ENCODE measurements at places on chromosomes 12 and 14. TPM values are rescaled to one million over a fixed set of nuclear protein-coding genes. Genes with fewer than 3 reads are reported as not detected.

GRCh38 chr12:118237052-118237665 lies 101.2 kb downstream of the PEBP1 start:
- peak; percentile 49 for DNase-seq

- DNase-seq: no peak
Measured at GRCh38 chr12:115049614-115050013, 365.6 kb upstream of the TBX3 start.

- peak; percentile 59 for DNase-seq
Measured at GRCh38 chr14:68815298-68816182, 22.7 kb upstream of the ZFP36L1 start.

DNA sequence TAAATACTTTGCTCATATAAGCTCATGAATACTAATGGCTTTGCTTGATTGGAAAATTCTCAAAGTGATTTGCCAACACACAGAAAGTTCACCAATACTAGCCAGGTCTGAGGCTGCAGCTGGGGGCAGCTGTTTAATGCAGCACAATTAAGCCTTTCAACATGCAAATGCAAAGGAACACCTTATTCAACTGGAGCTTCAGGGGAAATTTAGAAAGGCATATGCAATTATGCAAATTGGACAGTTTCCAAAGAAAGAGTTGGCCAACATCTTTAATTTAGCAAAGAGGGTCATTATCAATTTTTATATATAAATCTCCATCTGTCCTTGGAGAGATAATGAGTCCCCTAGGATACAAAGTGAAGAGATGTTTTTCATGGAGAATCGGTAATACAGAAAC lies 40.2 kb upstream of the OTOGL start:
- peak; percentile 9 for DNase-seq

GRCh38 chr14:96626916-96627315 lies 124.7 kb downstream of the PAPOLA start:
- no peak for DNase-seq

- DNase-seq: peak; percentile 57
Measured at GRCh38 chr12:91778938-91779400, 366.7 kb downstream of the BTG1 start.

DNA sequence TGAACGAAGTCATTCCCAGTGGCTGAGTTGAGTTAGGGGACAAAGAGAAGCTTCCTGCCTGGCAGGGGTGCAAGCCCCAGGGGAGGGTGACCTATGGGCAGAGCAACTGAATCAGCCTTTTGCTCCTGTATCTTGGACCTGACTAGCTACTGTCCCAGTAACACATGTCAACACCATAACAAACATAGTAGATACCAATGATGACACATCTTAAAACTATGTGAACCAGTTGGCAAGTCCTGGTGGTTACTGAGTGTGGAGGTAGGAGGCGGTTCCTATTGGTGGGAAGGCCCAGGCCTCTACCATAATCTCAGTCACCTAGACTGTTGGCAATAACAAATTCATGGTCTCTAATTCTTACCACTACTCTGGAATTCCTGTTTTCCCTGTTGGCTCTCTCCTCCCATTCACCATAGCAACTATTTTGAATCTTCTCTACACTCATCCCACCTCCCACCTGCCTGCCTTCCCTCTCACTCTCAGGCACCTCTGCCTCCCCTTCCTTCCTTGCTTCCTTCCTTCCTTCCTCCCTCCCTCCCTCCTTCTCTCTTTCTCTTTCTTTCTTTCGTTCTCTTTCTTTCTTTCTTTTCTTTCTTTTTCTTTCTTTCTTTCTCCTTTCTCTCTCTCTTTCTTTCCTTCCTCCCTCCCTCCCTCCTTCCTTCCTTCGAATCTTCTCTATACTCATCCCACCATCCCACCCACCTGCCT lies 8.1 kb upstream of the P2RX7 start:
- peak; percentile 20 for DNase-seq

DNA sequence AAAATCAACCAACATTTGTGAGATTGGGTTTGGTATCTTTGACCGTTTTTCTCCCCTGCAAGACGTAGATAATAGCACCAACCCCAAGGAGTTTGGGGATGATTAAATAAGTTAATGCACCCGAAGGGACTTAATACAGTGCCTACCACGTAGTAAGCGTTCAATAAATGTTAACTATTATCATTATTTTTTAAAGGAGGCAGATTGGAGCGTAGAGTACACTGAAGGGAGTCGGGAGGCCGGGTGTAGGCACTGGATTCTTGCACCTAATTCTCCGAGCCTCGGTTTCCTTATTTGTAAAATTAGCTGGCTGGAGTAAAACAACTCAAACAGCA lies 367 bp upstream of the FRS2 start:
- DNase-seq: no peak

- no peak for DNase-seq
Measured at GRCh38 chr12:48773686-48774085, 15.2 kb downstream of the ADCY6 start.

DNA sequence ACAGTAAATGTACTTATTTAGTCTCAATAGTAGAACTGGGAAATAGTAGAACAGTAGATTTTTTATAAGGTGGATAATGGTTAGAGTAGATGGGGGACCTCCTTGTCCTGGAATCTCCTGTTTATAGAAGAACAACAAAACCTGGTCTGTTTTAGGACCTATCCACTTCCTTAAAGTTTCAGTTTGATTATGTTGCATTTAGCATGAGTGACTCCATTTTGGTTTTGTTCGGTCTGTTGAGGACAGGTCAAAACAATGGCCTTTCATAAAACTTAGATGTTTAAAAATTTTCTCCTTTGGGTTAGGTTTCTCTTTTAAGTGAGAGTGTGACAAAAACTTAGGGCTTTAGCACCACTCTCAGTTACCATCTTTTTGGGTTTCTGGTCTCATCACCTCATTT lies 308.9 kb downstream of the BTG1 start:
- no peak for DNase-seq

DNA sequence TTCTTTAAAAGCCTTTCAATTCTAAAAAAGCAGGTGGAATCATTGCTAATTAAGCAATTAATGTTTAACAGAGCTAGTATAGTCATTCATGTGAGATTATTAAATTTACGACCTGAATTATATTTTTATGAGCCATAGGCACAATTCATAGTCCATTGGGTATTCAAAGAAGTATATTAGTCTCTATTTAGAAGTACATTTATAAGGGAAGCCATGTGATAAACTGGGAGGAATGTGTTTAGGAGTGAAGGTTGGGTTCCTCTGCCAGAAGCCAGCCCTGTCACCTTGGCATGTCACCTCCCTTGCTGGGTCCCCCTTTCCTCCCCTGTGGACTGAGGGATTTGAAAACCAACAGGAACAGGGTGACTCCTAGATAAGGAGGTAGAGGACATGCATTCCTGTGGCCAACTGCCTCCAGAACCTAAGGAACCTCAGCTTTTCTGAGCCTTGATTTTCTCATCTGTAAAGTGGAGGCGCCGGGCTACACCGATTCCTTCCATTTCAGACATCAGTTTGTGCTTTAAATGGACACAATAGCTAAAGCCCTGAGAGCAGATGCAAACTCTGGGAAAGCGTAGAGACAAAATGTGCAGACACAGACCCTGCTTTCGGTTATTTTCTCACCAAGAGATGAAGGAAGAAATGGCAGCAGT lies 5.4 kb upstream of the KRT2 start:
- no peak for DNase-seq

GRCh38 chr12:124626971-124627411 lies 59.6 kb upstream of the NCOR2 start:
- DNase-seq: peak; percentile 97

- no peak for DNase-seq
Measured at GRCh38 chr12:73719223-73719622, 818.4 kb upstream of the ATXN7L3B start.

DNA sequence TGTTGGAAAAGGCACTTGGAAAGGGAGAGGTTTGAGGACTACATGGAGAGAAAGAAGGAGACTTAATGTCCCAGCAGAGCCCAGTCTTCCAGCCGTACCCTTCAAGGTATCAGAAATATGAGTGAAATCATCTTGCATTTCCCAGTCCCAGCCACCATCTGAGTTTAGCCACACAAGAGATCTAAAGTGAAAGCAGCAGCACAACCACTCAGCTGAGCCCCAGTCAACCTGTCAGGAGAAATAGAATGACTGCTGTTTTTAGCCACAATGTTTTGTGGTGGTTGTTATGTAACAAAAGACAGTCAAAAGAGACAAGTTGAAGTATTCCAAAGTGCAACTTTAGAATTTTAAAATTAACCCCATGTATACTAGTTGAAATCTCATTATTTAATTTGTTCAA lies 28.0 kb downstream of the DERA start:
- DNase-seq: no peak

GRCh38 chr14:95519699-95520098 lies 3.2 kb upstream of the SYNE3 start:
- peak; percentile 75 for DNase-seq

DNA sequence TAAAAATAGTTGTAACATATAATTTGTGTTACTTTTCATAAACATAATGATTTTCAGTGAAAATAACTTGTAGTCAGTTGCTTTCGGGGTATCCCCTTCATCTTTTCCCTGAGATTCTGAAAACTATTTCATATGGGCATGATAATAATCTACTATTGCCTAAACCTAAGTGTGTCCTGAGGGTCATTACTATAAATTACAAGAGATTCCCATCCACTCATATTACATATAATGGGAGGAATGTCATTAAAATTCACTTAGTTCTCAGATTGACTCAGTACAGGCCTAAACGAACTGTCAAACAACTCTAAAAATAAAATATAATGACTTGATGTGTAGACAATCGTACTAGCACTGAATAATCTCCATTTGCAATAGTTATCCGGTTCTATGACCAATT lies 72.7 kb downstream of the PTPRR start:
- DNase-seq: no peak

DNA sequence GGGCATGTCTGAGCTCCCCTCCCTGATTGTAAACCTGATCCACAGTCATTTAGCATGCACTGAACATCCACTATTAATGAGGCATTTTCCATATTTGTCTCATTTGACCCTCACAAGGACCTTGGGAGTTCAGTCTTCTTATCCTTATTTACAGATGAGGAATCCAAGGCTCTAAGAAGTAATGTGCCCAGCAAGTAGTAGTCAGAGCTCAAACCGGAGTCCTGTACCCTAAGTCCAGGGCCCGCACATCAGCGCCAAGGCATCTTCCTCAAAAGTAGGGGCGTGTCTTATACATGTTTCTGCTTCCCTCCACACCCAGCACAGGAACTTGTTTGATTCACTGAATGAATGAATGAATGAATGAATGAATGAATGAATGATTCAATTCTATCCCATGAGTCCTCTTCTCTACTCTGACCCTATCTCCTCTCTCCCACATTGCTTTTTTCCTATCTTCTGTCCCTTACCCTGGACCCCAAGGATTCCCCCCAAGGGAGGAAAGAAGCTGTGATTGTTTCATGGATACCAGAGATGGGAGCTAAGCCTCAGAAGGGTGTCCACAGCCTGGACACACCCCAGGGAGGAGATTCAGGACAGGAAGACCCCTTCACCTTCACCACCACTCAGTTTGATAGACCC lies 21.8 kb upstream of the KRT8 start:
- no peak for DNase-seq

GRCh38 chr14:21825149-21825743 lies 151.6 kb upstream of the OR4E1 start:
- DNase-seq: no peak

DNA sequence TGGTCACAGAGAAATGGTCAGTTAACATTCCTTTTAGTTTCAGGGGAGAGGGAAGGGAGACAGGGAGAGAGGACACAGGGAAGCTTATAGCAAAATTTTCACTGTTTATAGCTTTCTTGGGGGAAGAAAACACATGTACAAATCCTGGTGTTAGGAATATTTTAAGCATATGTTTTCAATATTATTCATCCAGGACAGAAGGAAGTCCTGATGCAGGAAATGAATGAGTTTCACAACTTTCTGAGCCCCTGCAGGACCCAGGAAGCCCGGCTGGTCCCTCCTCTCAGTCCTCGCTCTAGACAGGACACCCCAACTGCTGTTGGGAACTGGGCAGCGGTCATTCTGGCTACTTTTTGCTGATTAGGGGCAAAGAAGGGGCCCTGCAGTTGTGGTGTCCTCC lies 71.1 kb upstream of the ZDHHC17 start:
- DNase-seq: peak; percentile 66

GRCh38 chr12:116759783-116760621 lies 21.9 kb downstream of the RNFT2 start:
- peak; percentile 70 for DNase-seq

DNA sequence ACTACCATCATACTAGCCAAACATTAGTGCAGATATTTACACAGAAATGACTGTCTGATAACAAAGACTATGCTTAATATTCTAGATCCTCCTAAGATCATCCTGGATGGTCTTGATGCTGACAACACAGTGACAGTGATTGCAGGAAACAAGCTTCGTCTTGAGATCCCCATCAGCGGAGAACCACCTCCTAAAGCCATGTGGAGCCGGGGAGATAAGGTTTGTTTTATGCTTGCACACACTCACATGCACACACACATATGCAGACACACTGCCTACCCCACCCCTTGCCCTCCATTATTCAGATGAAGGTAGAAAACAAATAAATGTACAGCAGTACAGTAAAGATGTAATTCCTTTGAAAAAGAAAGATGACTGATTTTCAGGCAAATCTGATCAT lies 44.4 kb upstream of the CHPT1 start:
- no peak for DNase-seq

GRCh38 chr12:62724947-62725451 lies 210.0 kb downstream of the PPM1H start:
- DNase-seq: peak; percentile 34

ATXN3 gene
- total RNA-seq: 19.6 TPM

PPP4R3A gene
- total RNA-seq: 69.0 TPM

TMTC3 gene
- 27.4 TPM for total RNA-seq

TRHDE gene
- total RNA-seq: 2.3 TPM

C1QL4 gene
- 0.27 TPM for total RNA-seq

CMA1 gene
- total RNA-seq: 0.13 TPM

WDR89 gene
- 18.3 TPM for total RNA-seq

VWF gene
- total RNA-seq: 47.8 TPM

KCNC2 gene
- total RNA-seq: 0.22 TPM

P2RX2 gene
- not detected for total RNA-seq

RERG gene
- 8.1 TPM for total RNA-seq

BMP4 gene
- 16.4 TPM for total RNA-seq

RAPGEF3 gene
- total RNA-seq: 11.5 TPM

GTF2H3 gene
- 30.3 TPM for total RNA-seq

R3HDM2 gene
- total RNA-seq: 20.2 TPM
